ENCODE measurements at places on chromosomes 5 and 9. TPM values are rescaled to one million over a fixed set of nuclear protein-coding genes. Genes with fewer than 3 reads are reported as not detected.

Gene TMEM252
- not detected for total RNA-seq

Gene CTXN3
- not detected for total RNA-seq

- no peaks in the 10 kb centered on the region for H3K27me3 ChIP-seq
- H3K36me3 ChIP-seq: no peaks in the 10 kb centered on the region
- H3K27ac ChIP-seq: no peak overlapping the region
- H3K4me3 ChIP-seq: no peak overlapping the region
- no peaks in the 10 kb centered on the region for H3K4me1 ChIP-seq
- no peak for DNase-seq
Measured at GRCh38 chr5:53239301-53239990, 129.9 kb upstream of the MOCS2 start.

DNA sequence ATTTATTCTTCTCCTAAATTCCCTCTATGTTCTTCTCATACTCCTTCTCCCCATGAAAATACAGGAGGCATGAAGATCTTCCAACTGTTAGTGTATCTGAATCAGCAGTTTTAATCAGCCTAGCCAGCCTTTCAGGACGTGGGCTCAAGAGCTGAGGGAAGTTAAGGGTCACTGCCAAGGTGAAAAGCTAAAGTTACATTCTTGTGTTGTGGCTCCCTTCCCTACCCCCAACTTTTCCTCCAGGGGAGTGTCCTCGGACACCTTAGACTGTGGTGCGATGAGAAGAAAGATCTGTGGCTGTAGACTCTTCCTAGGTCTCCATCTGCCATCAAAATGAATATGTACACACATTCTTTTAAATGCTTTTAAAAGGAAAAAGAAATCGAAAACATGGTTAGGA is 4.2 kb downstream of the DMRT3 start:
- H3K27ac ChIP-seq: no peak overlapping the region
- no peak overlapping the region for H3K4me3 ChIP-seq

DNA sequence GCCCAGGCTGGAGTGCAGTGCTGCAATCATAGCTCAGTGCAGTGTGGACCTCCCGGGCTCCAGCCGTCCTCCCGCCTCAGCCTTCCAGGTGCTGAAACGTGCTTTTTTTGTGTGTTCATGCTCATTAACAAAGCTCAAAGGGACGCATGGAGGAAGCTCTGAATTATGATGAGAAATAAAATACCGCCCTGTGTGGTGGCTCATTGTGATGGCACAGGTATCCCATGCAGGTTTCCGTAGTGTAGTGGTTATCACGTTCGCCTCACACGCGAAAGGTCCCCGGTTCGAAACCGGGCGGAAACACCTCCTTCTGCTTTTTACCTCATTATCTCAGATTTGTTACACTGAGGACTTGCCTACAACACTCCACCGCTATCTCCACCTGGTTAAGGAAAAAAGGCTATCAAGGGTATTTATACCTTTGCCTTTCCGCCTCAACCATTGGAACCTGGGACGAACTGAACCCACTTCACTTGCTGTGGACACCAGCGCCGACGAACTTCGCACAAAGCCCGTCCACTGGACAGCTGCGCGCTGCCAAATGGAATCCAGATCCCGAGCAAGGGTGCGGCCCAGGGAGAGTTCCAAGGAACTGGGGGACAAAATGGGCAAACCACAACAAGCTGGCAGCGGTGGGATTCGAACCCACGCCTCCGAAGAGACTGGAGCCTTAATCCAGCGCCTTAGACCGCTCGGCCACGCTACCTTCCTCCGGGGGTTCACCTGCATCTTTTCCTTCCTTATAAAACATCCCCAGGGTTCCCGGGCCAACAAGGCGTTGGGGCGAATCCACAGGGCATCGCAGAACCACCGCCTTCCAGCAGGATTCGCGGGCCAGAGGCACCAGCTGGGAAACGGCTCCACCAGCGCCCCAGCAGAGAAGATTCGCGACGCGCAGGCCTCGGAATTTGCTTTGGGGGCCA is 26.3 kb downstream of the OR2V2 start:
- no peak overlapping the region for H3K4me3 ChIP-seq
- H3K27ac ChIP-seq: no peak overlapping the region
- DNase-seq: no peak
- H3K36me3 ChIP-seq: no peaks in the 10 kb centered on the region
- no peaks in the 10 kb centered on the region for H3K27me3 ChIP-seq
- H3K4me1 ChIP-seq: no peaks in the 10 kb centered on the region

GRCh38 chr5:172207511-172207910 is 13.5 kb downstream of the EFCAB9 start:
- DNase-seq: no peak
- H3K4me3 ChIP-seq: no peak overlapping the region
- no peaks in the 10 kb centered on the region for H3K36me3 ChIP-seq
- no peaks in the 10 kb centered on the region for H3K4me1 ChIP-seq
